ENCODE measurements at places on chromosomes 7 and 10.

DNA sequence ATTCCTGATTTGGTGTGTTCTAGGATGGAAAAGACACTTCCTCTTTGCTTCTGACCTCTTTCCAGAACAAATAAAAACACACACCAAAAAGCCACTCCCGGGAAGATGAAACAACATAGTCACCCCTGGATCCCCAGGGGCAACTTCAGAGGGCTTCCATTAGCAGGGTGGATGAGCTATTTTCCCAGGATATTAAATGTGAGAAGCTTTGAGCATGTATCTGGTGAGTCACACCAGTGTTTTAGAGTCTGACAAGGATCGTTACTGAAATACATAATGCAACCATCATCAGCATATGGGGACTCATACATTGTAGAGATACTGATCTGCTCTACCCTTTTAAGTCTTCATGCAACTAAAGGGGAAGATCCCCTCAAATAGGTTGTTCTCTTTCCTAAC, 115.5 kb upstream of the ZNF438 start:
- DNase-seq, result no peak

DNA sequence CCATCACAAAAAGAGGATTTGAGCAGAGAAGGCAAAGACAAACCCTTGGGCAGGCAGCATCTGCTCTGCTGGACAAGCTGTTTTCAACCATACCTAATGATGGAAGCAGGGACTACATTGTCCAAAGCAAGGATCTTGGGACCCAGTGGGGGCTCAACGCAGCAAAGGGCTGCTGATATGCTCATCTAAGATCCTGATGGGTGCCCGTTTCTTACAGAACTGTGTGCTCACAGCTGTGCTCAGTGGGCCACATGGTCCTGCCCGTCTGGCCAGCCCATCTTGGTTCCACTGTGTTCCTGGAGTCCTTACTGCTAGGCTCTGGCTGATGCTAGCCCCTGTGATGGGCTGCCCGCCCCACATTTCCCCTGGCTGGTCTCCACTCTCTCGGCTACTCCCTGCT, 36.1 kb downstream of the GPRIN2 start:
- no peak for DNase-seq

DNA sequence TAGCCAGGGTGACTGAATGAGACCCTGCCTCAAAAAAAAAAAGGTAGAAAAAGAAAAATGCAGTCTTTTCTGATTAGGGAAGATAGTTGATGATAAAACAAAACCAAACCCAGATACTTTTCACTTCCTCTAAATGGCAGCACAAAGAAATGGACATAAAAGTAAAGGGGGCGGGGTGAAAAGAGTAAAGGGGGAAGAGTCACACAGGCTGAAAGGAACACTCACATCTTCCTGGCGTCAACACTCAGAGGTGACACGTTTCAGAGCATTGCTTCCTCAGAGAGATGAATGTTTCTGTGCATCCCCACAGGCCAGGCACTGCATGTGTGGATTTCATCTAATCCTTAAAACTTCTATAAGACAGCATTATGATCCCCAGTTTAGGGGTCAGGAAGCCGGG, 81.2 kb downstream of the HIPK2 start:
- DNase-seq, result no peak

- DNase-seq, result no peak
These were observed 11.3 kb downstream of the KCNIP2 start for GRCh38 chr10:101832325-101832771.

- DNase-seq, result no peak
These were observed 1.2 kb upstream of the BPGM start for GRCh38 chr7:134645478-134645877.

- no peak for DNase-seq
These were observed 12.1 kb upstream of the TRUB1 start for GRCh38 chr10:114925587-114926586.

GRCh38 chr10:100659361-100660098, 85.9 kb upstream of the PAX2 start:
- DNase-seq, result no peak

- DNase-seq, result no peak
These were observed 121.5 kb upstream of the SH2B2 start for GRCh38 chr7:102165136-102165535.

GRCh38 chr10:70201105-70201504, 30.8 kb upstream of the SAR1A start:
- no peak for DNase-seq
